ENCODE measurements at places on chromosomes 3 and 15.

- DNase-seq: no peak
These were observed 235.3 kb downstream of the C3orf38 start for GRCh38 chr3:88385090-88385489.

DNA sequence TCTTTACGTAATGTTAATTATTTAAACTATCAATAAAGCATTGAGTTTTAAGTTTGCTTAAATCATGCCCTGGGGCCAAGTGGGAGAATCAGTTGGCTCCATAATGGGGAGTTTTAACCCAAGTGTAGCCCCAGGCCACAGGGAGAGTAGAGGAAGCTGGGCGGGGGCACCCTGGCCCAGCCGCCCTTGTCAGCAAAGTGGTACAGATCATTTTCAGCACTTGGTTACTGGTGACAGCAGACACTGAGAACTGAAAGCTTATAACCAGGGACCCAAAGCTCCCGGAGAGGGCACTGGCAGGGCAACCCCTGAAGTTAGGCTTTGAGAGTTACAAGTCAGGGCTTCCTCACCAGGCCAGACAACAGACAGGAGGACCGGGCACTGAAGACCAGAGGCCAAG is 90.6 kb downstream of the SEMA5B start:
- no peak for DNase-seq

- no peak for DNase-seq
These were observed 805.8 kb downstream of the NAALADL2 start for GRCh38 chr3:175664911-175665310.

- no peak for DNase-seq
These were observed 249.9 kb upstream of the TLE3 start for GRCh38 chr15:70347321-70348225.

- DNase-seq: no peak
These were observed 54.3 kb downstream of the BDH1 start for GRCh38 chr3:197501496-197501878.

DNA sequence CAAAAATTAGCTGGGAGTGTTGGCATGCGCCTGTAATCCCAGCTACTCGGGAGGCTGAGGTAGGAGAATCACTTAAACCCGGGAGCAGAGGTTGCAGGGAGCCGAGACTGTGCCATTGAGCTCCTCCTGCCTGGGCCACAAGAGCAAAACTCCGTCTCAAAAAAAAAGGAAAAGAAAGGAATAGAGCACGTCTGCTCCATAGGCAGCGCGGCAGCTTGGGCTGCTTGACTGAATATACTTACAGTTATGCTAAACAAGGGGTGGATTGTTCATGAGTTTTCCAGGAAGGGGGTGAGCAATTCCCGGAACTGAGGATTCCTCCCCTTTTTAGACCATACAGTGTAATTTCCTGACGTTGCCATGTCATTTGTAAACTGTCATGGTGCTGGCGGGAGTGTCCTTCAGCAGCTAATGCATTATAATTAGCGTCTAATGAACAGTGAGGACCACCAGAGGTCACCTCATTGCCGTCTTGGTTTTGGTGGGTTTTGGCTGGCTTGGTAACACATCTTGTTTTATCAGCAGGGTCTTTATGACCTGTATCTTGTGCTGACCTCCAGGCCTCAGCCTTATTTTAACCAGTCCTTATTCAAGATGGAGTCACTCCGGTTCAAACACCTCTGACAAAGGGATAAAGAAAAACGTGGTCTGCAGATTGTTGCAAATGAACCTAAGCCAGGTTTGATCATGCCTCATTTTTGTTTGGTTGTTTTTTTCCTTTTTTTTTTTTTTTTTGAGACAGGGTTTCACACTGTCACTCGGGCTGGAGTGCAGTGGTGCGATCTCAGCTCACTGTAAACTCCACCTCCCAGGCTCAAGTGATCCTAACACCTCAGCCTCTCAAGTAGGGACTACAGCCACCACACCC is 24.9 kb upstream of the SENP5 start:
- peak; percentile 19 for DNase-seq

All from activated CD4-positive, alpha-beta memory T cell treated with anti-CD3 and anti-CD28 coated beads for 36 hours (primary cell).